GM03348 (cell line): ENCODE measurements at places on chromosomes 4 and X.

DNA sequence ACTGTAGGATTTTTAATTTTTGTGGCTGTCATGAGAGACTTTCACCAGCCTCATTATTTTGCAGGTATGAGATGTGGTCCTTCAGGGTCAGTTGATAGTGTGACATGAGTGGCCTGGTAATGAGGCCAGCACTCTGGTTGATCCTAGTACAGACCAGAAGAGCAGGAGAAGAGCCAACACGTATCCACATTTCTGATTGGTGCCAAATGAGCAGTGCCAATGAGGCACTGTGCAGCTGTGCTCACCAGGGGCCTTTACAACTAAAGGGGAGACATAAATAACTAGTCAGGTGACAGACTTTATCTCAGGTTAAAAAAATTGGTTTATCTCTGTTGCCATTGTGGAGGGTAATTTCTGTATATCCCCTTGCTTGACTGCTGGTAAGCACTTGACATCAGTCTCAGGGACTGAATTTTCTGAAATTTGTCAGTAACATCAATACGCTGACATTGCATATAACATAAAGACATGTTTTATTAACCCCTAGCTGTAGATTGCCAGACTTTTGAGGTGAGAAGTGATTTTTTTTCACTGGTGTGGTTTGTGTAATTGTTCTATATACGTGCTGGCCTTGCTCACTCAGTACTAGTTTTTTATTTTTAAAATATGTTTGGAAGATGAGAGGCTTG is 101.2 kb downstream of the AFF1 start:
- DNase-seq = no peak

GRCh38 chr4:5887011-5887360 is 5.9 kb downstream of the CRMP1 start:
- no peak for DNase-seq

DNA sequence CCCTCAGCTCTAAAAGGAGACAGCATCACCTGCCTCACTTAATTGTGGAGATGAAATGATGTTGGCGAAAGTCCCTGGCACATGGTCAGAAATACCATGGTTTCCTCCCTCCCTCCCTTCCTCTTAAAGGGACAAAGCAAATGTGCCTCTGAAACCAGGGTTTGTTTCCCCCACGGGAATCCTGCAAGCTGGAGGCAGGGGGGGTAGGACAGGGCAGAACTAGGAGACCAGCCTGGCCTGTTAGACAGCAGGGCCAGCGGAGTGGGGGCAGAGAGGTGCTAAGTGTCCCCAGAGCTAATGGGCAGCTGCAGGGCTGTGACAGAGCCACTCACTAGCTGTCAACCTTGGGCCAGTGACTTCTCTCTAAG is 5.7 kb downstream of the RTL5 start:
- DNase-seq = no peak

GRCh38 chr4:112181358-112182000 is 36.2 kb downstream of the FAM241A start:
- DNase-seq = no peak

- DNase-seq = no peak
These were observed 65.4 kb upstream of the NAP1L5 start for GRCh38 chr4:88763075-88763474.

DNA sequence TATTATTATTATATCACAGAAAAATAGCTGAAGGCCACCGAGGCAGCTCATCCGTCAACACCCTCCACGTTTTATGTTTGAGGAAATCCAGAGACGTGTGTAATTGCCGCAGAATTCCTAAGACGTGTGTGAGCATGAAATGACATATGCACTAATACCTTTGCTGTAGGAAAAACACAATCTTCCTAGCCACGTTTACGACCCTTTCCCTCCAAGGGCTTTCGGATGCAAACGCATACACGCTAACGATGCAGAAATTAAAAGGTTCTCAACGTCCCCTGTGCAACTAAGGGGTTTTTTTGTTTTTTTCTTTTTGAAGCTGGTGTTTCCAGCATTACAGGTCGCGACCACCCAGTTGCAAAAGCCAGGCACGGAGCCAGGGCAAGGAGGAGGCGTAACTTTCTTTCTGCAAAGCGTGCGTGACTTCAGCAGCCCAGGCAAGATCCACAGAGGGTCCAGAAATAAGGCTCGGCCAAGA is 33.8 kb downstream of the CRLF2 start:
- DNase-seq = no peak

- peak; percentile 66 for DNase-seq
These were observed at the start of gene GDI1 for GRCh38 chrX:154436983-154437752. GDI1 (plus strand) TSS chrX:154437154; CDS start chrX:154437255, 101 bp downstream.

GRCh38 chr4:106035204-106035603 is 139.9 kb downstream of the NPNT start:
- DNase-seq = no peak

- no peak for DNase-seq
These were observed 1629.1 kb upstream of the IGFBP7 start for GRCh38 chr4:58739275-58739674.

- DNase-seq = no peak
These were observed 789.0 kb downstream of the TECRL start for GRCh38 chr4:63620271-63620670.

DNA sequence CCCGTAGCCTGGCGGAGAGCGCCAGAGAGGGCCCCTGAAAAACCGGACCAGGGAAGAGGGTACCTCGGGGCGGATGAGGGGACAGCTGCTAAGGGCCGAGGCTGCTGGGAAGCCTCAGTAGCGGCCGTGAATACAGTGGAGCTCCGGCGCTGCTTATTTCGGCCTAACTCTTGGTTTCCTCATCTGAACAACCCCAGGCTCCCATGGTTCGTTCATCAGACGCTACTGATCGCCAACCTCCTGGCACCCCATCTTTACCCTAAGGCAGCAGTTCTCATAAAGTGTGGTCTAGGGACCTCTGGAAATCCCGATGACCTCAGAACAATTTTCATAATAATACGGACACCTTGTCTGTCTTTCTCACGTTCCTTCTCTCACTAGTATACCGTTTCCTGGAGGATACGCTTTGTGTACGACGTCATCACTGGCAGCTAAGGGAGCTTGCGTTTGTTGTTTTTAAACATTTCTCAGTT is 645 bp upstream of the RAB28 start:
- DNase-seq = no peak

- peak; percentile 52 for DNase-seq
These were observed 2.8 kb downstream of the VEGFC start for GRCh38 chr4:176789955-176790354.

DNA sequence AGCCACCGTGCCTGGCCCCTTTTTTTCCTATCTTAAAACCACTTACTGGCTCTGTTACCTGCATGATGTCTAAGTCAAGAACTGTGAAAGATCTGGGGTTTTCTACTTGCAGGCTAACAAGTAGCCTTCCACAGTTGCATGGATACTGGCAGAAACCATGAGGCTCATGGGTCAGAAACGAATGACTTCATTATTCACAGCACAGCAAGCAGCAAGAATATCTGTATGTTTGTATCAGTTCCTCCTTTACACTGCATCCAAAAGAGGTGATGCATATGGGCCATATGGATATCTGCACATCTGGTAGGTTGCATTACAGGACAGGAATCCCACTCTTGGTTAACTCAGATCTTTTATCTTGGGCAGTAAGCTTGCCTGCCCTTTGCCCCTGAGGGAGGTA is 154.9 kb upstream of the NUDT6 start:
- no peak for DNase-seq

DNA sequence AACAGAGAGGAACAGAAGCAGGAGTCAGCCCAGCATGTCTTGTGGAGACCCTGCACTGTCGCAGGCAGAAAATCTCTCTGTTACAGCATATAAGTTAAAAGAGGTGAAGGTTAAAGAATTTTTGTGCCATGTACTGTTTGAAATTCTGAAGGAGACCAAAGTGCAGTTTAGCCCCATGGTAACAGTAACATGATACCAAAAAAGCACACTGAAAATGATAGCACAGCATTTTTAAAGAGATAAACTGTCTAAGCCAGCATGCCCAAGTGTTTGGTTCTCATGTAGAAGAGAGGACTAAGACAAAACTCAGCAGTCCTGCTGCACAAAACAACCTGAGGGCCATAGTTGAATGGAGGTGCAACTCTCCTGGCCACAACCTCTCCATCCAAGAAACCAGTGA is 41.9 kb upstream of the PARM1 start:
- no peak for DNase-seq

- peak; percentile 13 for DNase-seq
These were observed 101.0 kb downstream of the OPHN1 start for GRCh38 chrX:68332201-68332731.

DNA sequence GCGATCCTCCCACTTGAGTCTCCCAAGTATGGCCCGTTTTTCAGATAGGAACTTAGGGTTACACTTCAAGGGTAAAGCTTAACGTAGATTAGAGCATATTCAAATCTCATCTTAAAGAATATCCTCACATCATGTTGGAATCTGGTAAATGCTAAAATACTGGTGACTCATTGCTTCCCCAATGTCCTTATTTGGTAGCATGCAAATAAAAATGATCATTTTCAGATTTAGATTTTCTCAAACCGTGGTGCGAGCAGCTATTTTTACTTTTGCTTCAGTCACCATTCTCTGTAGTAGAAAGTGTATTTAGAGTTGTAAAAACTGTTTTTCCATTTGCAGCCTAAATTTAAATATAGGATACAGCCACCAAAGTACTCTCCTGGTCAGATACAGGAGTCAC is 101.5 kb upstream of the MAML3 start:
- DNase-seq = no peak

GRCh38 chr4:110175634-110176033 is 22.8 kb downstream of the ELOVL6 start:
- DNase-seq = no peak
